Chondrocyte (in vitro differentiated cells): ENCODE measurements at places on chromosomes 5 and 9. TPM values are rescaled to one million over a fixed set of nuclear protein-coding genes. Genes with fewer than 3 reads are reported as not detected.

DNA sequence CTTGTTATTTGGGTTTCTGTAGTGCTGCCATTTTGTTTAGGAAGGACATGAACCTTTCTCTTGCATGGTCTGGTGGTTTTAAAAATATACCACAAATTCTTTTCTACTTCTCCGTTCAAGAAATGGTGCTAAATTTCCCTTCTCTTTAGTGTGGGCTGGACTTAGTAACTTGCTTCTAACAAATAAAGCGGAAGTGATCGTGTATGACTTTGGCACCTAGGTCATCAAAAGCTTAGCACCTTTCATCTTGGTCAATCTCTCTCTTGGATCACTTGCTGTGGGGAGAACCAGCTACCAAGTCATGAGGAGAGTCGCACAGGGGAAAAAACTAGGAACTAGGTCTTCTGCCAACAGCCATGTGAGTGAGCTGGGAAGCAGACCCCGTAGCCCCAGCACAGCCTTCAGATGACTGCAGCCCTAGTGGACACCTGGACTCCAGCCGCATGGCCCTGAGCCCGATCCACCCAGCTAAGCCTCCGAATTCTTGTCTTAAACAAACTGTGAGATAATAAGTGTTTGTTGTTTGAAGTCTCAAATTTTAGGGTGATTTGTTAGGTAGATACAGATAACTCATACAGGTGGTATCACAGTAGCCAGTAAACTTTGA lies 87.7 kb upstream of the CKMT2 start:
- DNase-seq: no peak
- H3K4me3 ChIP-seq: no peak overlapping the region
- H3K27me3 ChIP-seq: no peaks in the 10 kb centered on the region
- H3K27ac ChIP-seq: no peak overlapping the region
- H3K4me1 ChIP-seq: peaks cover 27% of the 10 kb centered on the region

- no peak overlapping the region for H3K27ac ChIP-seq
- no peak for DNase-seq
- no peaks in the 10 kb centered on the region for H3K27me3 ChIP-seq
- no peaks in the 10 kb centered on the region for H3K4me1 ChIP-seq
- no peaks in the 10 kb centered on the region for H3K36me3 ChIP-seq
Measured at GRCh38 chr5:98128271-98128670, 645.2 kb upstream of the RGMB start.

DNA sequence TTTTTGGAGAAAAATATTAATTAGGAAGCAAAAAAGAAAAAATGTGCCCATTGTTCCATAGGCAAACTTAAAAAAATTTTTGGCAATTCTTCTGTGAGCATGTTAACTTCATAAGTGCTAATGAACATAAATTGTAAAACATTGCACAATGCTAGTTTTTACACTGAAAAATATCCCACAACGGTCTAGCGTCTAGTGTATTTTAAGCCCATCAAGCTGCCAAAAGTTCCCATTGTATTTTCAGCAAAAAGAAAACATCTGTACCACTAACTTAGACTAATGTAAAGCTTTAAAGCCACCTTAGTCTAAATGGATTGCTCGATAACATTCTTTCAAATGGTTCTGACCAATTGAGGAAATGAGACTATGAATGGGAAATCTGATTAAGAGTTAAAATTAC lies 2.8 kb downstream of the NR6A1 start:
- peaks cover 28% of the 10 kb centered on the region for H3K4me1 ChIP-seq
- H3K36me3 ChIP-seq: peaks cover 3% of the 10 kb centered on the region
- H3K27me3 ChIP-seq: peaks cover 43% of the 10 kb centered on the region
- H3K4me3 ChIP-seq: no peak overlapping the region

DNA sequence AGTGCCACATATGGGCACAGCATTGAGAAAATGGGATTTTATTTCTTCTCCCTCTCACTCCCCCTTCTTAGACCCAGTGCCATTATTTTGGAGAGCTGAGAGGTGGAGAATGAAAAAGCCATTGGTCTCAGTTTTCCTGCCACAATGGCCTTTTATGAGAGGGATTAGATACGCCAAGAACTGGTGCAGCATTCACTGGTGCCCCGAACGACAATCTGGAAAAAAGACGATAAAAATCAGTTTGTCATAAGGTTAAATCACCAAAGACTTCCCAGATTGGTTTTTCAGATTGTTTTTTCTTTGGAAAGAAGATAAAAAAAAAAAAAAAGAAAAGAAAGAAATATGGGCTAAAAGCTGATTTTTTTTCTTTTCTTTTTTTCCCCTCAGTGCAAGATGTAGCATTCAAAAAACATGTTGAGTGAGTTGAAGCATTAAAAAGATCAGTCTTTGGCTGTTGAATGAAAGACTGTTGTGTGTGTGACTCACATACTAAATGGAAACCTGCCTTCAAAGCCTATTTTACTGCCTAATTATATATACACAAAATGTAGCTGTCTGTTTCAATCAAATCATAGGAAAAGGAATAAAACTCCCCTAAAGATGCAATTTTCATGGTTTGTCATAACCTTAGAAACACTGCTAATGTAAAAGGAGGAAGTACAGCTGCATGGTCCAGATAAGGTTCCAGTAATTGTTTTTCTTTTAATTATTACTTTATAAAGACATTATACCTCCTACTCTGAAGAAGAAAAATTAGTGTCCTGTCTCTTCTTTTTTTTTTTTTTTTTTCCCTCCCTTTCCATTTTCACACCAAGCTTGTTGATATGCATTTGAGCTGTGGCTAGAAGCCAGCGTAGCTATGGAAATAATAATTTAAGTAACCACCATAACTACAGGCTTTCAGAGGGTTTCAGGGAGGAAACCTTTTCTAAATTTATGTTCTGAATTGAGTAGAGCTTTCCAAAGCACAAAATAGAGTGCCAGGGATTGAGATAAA lies 27.2 kb upstream of the ZNF608 start:
- DNase-seq: no peak
- no peaks in the 10 kb centered on the region for H3K4me1 ChIP-seq
- no peak overlapping the region for H3K27ac ChIP-seq
- H3K4me3 ChIP-seq: no peak overlapping the region
- no peaks in the 10 kb centered on the region for H3K36me3 ChIP-seq

FOXD4 gene
- total RNA-seq: 0.17 to 0.44 TPM (median 0.26 TPM) in 3 replicates

LHX2 gene
- total RNA-seq: 0.20 TPM in 1 of 3 replicates, not detected in the others
